ENCODE measurements at places on chromosomes 5 and 9. TPM values are rescaled to one million over a fixed set of nuclear protein-coding genes. Genes with fewer than 3 reads are reported as not detected.

- DNase-seq = no peak
These were observed 858 bp downstream of the NCS1 start for GRCh38 chr9:130172858-130173665.

DNA sequence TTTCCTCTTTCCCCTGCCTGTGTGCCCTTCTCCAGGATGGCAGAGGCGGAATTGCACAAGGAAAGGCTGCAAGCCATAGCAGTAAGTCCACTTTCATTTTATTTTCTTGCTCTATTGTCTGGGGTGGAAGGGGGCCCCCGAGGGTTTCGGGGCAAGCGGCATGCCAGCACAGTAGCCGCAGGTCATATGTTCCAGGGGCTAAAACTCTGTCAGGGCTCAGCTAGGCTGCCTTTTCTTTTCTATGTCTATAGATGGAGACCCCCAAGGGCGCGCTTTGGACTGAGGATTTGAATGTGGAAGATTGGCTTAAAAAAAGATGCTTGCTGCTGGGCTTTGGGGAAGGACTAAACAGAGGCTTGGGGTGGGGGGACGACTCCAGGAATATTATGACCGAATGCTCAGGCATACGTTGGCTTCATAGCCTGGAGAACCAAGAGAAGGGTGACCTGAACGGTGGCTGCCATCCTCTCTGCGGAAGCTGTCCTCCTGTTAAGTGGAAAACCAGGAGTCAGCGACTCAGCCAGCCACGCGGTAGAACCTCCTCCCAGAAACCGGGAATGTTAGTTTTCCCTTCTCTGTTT, 545 bp downstream of the PALM2AKAP2 start:
- no peak for DNase-seq

GRCh38 chr5:77391240-77391765, 100.8 kb downstream of the WDR41 start:
- no peak for DNase-seq

- DNase-seq = no peak
These were observed 15.6 kb upstream of the SLC6A19 start for GRCh38 chr5:1185629-1186350.

The GABRA1 gene
- not detected for polyA plus RNA-seq

All from BJ (cell line).